ENCODE measurements at places on chromosomes 11 and 22.

- DNase-seq = no peak
Observed at GRCh38 chr11:68988491-68988890, 7.7 kb upstream of the MRGPRD start.

DNA sequence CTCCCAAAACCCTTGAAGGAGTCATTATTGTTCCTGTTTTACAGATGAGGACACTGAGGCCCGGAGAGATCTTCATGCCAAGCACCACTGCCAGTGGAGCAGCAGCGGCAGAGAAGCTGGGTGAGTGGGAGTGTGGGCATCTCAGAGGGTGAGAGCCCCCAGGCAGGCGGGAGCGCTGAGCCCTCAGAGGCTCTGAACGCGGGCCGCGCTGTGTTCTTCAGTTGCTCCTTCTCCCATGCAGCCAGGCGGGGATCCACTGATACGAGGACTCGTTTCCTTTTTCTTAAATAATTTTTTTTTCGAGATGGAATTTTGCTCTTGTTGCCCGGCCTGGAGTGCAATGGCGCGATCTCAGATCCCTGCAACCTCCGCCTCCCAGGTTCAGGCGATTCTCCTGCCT is 47.0 kb downstream of the TPBGL start:
- no peak for DNase-seq

DNA sequence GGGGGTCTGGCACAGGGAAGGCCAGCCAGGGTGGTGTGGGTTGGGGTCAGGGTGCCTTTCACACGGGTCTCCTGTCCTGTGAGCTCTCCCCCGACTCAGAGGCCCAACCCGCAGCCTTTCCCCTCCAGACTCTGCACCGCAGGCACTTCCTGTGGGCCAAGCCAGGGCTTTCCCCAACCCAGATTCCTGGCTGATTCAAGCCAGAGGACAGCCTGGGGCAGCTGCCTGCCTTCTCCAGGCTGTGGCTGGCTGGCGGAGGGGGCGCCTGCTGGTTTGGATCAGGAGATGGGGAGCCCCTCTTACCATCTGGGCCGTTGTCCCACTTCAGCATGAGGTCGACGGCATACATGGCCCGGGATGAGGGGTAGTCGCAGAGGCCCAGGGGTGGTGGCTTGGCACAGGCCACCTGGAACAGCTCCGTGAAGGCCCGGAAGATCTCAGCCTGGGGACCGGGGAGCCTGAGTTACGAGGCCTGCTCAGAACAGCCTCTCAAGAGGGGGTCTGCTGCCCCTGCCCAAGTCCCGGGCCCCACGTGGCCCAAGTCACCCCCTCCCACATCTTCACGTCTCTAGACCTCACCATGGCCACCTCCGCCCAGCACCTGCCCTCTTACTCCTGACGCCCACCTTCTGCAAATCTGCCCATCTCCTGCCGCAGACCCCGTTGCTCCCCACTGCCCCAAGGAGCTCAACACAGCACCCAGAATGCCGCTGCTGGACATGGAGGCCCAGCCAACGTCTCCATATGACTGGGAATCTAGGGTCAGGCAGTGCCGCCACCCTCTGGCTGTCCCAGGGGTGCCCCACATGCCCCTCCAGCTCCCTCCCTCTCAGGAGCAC is 17.3 kb downstream of the TSPO start:
- no peak for DNase-seq

GRCh38 chr11:2569321-2569721 is 124.5 kb downstream of the KCNQ1 start:
- DNase-seq = no peak

DNA sequence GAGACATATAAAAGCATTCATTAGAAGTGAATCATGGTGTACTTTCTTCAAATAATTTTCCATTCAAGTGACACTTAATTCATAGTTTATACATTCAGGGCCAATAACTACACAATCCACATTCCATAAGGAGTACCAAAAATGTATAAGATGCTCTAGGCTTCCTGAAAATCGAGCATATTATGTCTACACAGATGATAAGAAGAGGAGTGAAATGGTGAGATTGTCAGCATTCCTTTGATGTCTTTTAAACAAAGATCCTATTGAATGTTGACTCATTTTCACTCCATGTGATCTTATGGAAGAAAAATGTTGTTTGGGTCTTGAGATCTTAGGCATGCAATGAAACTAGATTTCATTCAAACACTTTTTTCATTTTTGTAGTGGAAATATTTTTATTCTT is 843.2 kb downstream of the KCNA4 start:
- DNase-seq = no peak

- DNase-seq = peak; percentile 62
Observed at GRCh38 chr22:30605449-30606110, 1.4 kb upstream of the TCN2 start.

GRCh38 chr22:25154667-25154999 is 45.0 kb upstream of the CRYBB3 start:
- no peak for DNase-seq

DNA sequence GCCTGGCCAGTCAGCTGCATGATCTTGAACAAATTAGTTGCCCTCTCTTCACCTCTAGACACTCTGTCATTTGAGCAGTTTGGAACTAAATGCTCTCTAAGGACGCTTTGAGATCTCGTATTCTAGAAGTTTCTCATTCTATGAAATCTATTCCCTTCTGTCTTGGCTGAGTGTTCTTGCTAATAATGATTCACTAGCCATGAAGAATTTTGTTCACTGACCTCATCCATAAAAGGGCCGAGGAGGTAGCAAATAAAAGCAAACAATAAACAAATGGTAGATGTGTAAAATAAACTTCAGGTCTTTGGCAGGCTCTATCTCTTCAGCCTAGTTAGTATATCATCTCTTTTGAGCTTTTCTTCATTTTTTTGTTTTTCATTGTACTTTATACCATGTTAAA is 76.6 kb downstream of the USP35 start:
- DNase-seq = no peak

- peak; percentile 31 for DNase-seq
Observed at GRCh38 chr11:121589946-121590537, 137.3 kb upstream of the SORL1-AS1 start.

DNA sequence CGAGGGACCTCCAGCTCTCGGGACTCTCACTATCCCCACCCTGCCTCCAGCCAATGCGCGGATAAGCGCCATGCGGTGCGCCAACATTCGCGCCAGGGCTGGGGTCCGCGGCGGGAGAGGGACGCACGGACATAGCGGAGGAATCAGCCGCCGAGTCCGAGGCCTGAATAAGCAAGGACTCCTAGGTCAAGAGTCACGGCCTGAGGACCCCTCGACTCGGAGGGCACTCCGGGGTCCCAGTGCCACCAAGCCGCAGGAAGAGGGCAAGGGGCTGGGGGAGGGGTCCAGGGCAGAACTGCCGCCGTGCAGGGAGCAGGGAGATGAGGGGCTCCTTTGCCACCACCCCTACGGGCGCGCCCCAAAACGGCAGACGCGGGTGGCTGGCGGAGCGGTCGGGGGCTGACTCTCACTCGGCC is 552 bp downstream of the DSCAML1 start:
- DNase-seq = no peak

Data from stimulated activated naive CD8-positive, alpha-beta T cell treated with anti-CD3 and anti-CD28 coated beads, Interleukin-15, Interleukin-2, amounts not matched to agents 100 U/mL and 50 U/mL, for 24 hours (primary cell).